ENCODE measurements at places on chromosomes 6 and 20. TPM values are rescaled to one million over a fixed set of nuclear protein-coding genes. Genes with fewer than 3 reads are reported as not detected.

DNA sequence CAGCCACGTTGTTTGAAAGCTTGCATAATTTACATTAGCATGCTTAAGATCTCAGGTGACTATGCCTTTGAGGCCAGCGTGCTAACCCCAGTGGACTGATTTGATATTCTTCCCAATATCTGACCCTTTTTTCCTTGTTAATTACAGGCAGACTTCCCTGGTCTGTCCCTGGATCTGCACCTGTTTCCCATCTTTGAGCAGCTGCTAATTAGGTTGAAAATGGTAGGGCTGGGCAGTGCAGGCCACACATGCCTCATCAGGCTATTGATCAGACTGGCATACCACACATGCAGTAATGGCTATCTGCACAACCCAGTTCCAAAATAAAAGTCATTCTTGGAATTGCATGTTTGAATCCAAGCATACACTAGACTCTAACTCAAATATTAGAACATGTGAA, 164.3 kb upstream of the TFAP2D start:
- DNase-seq, result no peak

- DNase-seq, result no peak
These were observed 117.5 kb downstream of the GMPR start for GRCh38 chr6:16355699-16356446.

Gene GPR6
- total RNA-seq, result not detected

DNA sequence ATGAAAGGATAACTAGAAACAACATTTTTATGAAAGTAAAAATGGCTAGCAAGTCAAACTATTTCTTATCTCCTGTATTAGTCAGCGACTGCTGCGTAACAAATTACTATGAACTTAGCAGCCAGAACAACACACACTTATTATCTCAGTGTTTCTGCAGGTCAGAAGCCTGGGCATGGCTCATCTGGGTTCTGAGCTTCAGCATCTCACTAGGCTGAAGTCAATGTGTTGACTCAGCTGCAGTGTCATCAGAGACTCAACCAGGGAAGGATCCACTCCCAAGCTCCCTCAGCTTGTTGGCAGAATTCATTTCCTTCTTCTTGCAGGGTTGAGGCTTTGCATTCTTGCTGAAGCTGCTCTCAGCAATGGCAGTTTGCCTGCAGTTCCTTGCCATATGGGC, 33.2 kb upstream of the IGF2R start:
- DNase-seq, result no peak

Gene ZNF341
- 2.9 TPM for total RNA-seq

GRCh38 chr6:31272836-31273626, 1.1 kb upstream of the HLA-C start:
- DNase-seq, result no peak

DNA sequence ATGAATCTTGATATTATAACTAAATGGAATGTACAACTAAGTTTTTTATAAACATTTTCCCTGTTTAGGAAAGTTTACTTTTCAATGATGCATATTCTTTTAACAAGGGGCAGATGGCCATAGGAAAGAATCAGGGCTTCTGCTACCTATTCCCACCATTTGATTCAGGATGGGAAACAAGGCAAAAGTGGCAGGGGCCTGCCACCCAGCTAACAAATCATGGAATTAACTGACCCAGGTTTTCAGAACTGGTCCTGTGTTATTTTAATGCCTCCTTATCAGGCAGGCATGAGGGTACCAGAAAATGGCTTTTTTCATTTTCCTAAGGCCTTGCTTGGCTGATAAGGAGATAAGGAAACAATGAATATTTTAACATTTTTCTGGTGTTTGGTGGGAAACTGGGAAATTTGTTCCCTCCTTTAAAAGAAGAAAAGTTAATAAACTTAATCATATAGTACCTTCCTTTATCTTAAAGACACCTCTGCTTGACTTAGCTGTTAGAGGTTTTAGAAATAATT, 6.7 kb downstream of the POU3F2 start:
- no peak for DNase-seq

DNA sequence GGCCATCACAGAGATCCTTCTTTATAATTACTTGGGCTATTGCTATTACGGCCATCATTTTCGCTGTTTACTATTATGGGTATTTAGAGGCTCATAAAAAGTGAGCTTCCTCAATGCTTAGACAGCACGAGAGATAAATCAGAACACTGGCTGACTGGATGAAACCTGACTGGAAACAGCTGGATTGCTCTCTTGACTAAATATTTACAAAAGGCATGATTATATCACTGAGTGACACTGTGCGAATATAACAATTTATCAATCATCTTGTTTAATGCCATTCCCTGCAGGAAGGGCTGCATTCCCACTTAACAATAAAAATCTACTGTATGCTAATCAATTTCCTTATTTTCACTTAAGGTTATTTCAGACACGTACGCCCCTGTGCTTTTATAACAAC, 260.1 kb upstream of the ARID1B start:
- DNase-seq, result no peak

- no peak for DNase-seq
These were observed 9.0 kb downstream of the MAS1L start for GRCh38 chr6:29478740-29479139.

Gene DDO
- not detected for total RNA-seq

GRCh38 chr20:53693262-53693871, 99.7 kb upstream of the ZNF217 start:
- DNase-seq, result no peak
